DMS79 treated with DMSO at 0.1 percent for 48 hours (cell line): ENCODE measurements at places on chromosomes 1 and 21.

GRCh38 chr1:173427146-173428054 lies 49.7 kb upstream of the PRDX6 start:
- DNase-seq, result no peak

GRCh38 chr1:7680955-7681268 lies 90.2 kb upstream of the VAMP3 start:
- DNase-seq, result no peak

- no peak for DNase-seq
Observed at GRCh38 chr1:204731985-204732575, 46.5 kb upstream of the LRRN2 start.

GRCh38 chr1:233735847-233736246 lies 121.9 kb downstream of the KCNK1 start:
- no peak for DNase-seq

GRCh38 chr1:11826946-11827345 lies 20.6 kb downstream of the NPPA start:
- no peak for DNase-seq

DNA sequence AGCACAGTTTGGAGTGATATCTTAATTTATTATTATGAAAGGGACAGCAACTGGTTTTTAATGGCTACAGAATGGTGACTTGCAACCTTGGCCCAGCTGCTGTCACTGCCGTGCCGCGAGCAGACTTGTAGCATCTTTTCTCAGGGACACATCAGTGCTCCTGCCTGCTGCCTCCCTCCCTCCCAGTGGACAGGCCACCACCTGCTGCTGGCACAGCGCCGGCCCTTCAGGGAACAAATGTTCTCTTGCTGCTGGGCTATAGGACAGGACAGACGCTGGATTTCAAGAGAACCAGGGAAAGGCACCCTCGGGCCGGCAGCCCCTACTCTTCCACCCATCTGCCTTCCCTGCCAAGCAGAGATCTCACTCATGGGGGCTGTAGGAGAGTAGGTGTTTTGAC lies 413.8 kb upstream of the NFIA start:
- DNase-seq, result no peak

DNA sequence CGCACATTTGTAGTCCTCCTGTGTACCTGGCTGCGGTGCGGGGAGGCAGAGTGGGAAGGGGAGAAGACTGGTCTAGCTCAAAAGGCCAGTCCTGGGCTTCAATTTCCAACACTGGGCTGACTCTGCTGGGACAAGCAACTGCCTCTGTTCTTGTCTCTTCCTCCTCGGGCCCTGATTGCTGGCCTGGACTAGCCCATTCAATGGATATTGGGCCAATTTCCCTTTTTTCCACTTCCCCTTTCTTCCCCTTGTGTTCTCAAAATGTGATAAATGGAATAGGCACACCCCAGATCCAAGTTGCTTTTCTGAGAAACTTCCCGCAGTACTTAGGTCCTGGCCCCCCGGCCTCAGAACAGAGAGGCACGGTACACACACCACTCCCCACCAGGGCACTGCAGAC lies 48.2 kb downstream of the SPSB1 start:
- DNase-seq, result no peak

GRCh38 chr1:237700181-237700580 lies 190.5 kb downstream of the ZP4 start:
- DNase-seq, result no peak

- no peak for DNase-seq
Observed at GRCh38 chr1:78360584-78360983, 130.2 kb upstream of the PTGFR start.

- no peak for DNase-seq
Observed at GRCh38 chr1:192805832-192806323, 3.0 kb upstream of the RGS2 start.

GRCh38 chr21:41228492-41228891 lies 60.5 kb downstream of the BACE2 start:
- DNase-seq, result no peak

GRCh38 chr1:144551543-144552424 lies 40.9 kb upstream of the PPIAL4F start:
- DNase-seq, result peak; percentile 93

- no peak for DNase-seq
Observed at GRCh38 chr1:16617114-16617631, 3.8 kb upstream of the NBPF1 start.

- DNase-seq, result no peak
Observed at GRCh38 chr1:227883641-227884301, 64.0 kb downstream of the WNT9A start.

DNA sequence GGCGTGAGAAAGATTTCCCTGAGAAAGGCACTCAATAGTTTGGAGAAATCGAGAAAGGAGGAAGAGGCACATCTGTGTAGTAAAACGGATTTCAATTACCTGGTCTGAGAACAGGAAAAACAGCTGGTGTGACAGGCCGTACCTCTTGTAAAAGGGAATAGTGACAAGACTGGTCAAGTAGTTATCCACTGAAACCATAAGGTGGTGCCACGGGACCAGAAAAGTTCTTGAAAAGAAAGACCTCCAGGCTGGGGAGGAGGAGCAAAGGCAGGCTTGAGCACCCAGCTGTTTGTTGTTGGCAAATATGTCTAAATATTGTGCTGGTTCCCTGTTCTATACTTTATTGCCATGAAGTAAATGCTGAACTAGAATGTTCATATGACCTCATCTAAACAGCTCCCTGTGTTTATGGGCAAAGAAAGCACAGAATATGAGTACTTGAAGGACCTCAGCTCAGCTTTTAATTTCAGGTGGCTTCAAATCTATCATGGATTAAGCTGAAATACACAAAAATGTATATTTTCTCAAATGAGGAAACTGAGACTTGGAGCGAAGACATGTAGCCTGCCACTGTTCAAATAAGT lies 4.0 kb downstream of the HAO2 start:
- DNase-seq, result no peak
